ENCODE measurements at places on chromosomes 3 and 15.

DNA sequence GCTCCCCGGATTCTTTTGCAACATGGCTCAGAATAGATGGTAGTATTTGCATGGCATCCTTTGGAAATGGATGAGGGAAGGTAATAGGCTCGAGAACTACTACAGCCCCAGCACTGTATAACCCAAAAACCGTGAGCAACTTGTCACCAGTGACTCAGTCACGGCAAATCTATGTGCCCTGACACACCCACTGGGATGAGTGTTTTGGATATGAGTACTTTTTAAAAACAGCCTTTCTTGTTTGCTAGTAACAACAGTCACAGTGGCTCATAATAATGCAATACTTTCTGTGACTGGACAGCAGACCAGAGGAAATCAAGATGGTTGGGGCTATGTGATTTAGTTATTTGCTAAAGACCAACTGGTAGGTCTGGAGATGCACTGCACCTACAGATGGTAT lies 299.6 kb downstream of the ULK4 start:
- DNase-seq: no peak

DNA sequence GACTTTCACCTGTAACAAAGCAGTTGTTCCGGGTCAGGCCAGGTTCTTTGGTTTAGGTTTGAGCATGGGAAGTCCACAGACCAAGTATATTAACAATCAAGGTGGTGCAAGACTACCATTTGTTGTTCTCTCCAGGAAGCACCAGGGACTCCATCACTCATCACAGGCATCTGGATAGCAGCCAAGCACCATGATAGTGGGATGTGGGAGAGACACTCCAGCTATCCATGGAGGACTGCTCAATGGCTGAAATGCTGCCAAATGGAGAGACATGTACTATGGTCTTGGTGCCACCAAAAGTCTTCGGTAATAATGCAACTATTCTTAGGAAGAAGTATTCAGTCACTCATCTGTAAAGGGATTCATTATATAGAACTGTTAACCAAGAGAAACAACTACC lies 143.0 kb downstream of the TNIK start:
- no peak for DNase-seq

- peak; percentile 44 for DNase-seq
Measured at GRCh38 chr3:184524981-184525336, 36.6 kb upstream of the EPHB3 start.

GRCh38 chr3:16928386-16929132 lies 43.8 kb downstream of the PLCL2 start:
- peak; percentile 87 for DNase-seq

GRCh38 chr3:133573054-133573628 lies 345 bp upstream of the CDV3 start:
- peak; percentile 100 for DNase-seq

GRCh38 chr3:131730581-131730980 lies 227.8 kb upstream of the MRPL3 start:
- no peak for DNase-seq

GRCh38 chr3:196219970-196220311 lies 3.6 kb downstream of the SLC51A start:
- no peak for DNase-seq

DNA sequence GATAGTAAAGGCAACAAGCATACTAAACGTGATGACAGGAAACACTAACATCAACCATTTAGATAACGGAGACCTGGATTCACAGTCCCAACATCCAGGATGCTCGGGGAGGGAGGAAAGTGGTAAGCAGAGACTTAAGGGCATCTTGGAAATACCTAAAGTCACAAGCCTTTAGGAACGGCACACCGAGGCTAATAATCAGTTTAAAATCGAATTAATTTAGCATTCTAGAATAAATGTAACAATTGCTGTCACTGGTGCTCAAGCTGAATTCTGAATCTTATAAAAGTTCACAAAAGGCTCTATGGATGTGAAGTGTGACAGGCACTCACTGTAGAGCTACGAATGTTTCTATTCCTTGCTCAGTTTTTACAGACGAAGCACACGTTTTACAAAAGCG lies 1.3 kb downstream of the CD47 start:
- no peak for DNase-seq

GRCh38 chr3:9022305-9023225 lies 59.3 kb upstream of the RAD18 start:
- DNase-seq: no peak

DNA sequence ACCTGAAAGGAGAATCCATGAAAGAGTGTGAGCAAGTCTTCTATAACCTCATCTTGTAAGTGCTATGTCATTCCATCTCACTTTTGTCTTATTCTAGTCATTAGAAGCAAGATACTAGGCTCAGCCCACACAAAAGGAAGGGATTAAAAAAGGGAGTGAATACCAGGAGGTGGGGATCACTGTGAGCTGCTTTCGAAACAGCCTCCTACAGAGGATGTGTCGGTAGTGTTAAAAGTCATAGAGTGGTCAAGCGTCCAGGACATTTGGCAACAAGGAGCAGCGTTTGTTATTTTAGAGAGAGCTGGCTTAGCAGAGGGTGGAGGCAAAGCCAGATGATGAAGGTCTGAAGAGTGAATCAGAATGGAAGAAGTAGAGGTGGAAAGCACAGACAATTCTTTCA lies 11.7 kb upstream of the ZNF148 start:
- DNase-seq: no peak

DNA sequence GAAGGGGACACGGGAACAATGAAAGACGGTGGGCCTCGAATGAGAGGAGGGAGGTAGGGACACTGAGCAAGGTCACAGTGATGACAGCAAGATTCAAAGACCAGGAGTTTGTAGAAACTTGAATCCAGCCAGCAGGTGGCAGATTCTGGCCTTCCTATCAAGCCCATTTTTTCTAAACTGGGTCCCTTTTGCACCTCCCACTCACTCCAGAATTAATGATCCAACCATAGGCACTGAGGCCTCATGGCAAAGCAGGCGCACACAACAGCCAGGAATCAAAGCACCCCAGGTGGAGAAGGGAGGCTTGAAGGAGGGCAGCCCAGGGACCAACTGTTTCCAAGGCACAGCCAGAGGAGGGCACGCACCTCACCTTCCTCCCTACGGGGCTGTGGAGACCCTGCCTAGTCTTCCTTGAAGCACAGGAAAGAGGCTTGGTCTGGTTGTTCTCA lies 90.2 kb downstream of the ANP32A start:
- DNase-seq: peak; percentile 34

GRCh38 chr3:32203854-32204253 lies 34.6 kb upstream of the CMTM8 start:
- DNase-seq: no peak

DNA sequence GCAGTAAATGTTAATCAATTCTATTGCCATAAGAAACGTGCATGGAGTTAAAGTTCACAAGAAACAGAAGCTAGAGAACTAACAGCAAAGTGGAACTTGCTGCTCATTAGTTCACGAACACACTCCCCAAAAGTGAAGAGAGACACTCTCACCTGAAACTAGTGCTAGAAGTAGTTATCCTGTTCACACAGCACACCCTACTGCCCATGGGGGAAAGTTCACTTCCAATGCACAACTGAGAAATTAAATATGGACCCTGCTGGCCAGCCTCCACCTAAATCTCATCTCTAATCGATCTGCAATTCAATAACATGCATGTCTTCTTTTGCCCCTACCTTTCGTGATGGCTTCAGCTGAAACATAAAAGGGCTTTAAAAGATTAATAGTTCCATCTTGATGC lies 39.4 kb upstream of the FRMD4B start:
- peak; percentile 52 for DNase-seq

DNA sequence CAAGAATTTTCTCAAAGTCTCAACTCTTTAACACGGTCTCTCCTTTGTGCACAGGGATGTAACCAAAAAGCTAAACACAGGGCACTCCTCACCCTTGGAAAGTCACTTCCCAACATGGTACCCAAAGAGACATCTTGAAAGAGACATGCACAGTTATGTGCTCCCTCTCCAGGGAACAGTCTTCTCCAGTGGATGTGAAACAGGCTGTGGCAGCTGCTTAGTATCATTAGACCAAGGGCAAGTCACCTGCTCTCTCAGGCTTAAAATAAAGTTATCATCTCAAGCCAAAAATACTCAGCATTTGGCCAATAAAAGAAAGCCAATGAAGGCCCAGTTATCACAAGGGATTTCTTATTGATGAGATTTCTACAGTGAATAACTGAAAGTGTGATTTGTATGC lies 128.3 kb downstream of the WDR76 start:
- DNase-seq: no peak

GRCh38 chr3:75294124-75294523 lies 370.0 kb upstream of the FRG2C start:
- DNase-seq: peak; percentile 5

DNA sequence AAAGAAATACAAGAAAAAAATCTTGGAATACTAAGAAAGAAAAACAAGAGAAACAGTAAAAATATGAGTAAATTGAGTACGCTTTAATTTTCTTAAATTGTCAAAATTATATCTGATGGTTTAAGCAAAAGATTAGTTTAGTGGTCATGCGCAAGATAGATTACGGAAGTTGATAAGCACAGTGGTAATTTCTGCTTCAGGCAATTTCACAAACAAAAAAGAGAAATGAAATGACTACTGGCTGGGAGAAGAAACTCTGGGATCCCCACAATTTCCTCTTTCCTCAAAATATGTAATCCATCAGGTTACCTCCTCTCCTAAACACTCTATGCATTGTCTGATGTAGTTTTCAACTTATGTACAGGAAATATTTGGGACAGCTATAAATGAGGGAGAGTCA lies 9.0 kb downstream of the MYD88 start:
- DNase-seq: no peak

GRCh38 chr3:35042210-35042991 lies 596.9 kb upstream of the ARPP21 start:
- DNase-seq: no peak

GRCh38 chr3:190249414-190249813 lies 72.8 kb downstream of the CLDN1 start:
- DNase-seq: no peak

DNA sequence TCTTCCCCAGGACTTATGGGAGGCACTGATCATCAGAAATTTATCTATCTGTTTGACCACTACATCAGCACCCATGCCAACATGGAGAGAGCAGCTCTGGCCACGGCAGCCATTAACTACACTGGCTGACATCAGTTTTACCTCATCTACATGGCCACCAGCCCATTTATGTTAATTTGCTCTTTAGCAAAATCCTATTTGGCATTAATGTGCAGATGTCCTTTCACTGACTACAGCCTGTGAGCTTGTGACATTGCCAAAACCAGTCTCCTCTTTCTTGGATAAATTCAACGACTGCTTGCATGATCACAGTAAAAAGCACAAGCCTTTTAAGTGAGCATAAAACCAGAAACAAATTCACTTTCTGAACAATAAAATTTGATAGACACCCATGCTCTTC lies 47.5 kb downstream of the NR1I2 start:
- DNase-seq: no peak
